NCI-H510A (cell line): ENCODE measurements at places on chromosomes 4 and X.
A peak's percentile ranks its signal among the peaks of the same experiment; 100 is the strongest.

DNA sequence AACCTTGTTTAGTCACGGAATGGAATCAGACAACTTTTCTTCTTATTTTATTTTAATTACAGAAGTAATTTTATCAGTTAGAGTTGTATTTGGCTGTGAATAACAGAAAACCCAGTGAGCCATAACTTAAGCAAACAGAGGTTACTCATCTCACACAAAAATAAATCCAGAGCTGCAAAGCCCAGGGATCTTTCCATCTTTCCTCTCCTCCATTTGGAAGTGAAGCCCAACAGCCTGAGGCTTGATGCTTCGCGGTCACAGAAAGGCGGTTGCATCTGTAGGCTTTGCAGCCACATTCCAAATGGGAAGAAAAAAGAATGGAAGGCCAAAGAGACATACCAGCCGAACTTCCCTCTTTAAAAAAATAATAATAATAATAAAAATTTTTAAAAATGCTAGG, 22.6 kb downstream of the CHRNA9 start:
- no peak for DNase-seq

DNA sequence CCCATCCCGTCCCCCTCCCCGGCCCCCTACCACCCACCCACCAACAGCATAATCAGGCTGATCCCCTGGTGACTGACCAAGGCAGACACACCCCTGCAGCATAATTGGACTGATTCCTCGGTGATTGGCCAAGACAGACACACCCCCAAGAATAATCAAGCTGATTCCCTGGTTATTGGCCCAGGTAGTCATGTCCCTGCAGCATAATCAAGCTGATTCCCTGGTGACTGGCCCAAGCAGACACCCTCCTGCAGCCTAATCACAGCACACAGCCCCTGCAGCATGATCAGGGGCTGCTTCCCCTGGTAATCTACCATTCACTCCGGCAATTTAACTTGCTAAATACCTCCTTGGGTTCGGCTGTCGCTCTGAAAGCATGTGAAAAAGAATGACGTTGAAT, 47.5 kb upstream of the STS start:
- no peak for DNase-seq

GRCh38 chrX:97685753-97686152, 802.0 kb downstream of the RPA4 start:
- DNase-seq = peak; percentile 6

DNA sequence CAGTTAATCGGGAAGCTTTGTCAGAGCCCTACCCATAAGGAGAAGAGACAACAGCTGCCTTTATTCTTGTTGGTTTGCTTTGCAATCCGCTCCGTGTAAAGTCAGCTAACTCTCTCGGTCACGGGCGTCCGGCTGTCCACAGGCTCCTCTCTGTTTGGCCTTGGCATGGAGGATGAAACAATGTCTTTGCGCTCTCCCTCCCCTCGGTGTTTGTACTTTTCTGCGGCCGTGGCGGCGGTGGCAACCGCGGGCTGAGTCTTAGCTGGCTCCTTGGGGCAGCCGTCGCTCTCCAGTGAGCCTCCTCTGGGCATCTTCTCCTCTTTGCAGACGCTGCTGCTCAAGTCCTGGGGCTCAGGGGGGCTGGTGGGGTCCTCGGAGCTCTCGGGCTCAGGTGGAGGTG, 10.6 kb upstream of the IRAK1 start:
- no peak for DNase-seq

DNA sequence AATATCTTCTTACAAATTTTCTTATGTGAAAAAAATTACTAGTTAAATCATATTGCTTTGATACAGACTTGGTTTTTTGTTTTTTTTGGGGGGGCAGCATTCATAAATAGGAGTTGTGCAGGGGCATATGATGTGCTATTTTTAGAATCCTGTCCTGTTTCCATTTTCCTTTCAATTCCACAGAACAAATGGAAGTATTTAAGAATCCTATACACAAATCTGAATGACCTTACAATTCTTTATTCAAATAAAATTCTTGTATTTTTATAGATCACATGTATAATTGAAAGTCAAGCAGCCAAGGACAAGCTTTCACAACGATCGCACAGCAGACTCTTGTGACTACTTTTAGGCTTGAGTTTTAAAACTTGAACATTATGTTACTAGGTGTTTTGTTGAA, 523.9 kb downstream of the ANKRD50 start:
- no peak for DNase-seq

DNA sequence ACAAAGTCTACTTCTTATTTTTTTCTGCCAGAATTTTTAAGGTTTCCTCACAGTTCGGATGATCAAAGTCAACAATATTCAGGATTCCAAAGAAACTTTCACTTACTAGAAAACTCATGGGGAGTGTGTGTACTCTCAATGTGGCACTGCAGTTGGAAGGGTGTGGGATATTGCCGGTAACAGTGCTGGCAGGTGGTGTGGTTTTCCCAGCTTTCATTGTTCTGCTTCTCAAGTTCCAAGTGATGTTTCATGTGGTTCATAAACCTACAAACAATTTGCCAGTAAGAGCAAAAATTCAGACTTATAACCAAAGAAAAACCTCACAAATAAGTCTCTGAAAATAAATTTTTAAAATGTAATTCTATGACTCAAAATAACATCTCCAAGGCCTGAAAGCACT, 39.8 kb downstream of the ZNF280C start:
- DNase-seq = no peak

- no peak for DNase-seq
Observed at GRCh38 chrX:154730253-154730891, 20.5 kb downstream of the GAB3 start.

DNA sequence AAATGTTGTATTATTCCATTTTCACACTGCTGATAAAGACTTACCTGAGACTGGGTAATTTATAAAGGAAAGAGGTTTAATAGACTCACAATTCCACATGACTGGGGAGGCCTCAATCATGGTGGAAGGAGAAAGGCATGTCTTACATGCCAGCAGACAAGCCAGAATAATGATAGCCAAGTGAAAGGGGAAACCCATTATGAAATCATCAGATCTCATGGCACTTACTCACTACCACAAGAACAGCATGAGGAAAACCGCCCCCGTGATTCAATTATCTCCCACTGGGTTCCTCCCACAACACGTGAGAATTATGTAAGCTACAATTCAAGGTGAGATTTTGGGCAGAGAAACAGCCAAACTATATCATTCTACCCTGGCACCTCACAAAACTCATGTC, 2535.1 kb downstream of the ARAP2 start:
- no peak for DNase-seq

DNA sequence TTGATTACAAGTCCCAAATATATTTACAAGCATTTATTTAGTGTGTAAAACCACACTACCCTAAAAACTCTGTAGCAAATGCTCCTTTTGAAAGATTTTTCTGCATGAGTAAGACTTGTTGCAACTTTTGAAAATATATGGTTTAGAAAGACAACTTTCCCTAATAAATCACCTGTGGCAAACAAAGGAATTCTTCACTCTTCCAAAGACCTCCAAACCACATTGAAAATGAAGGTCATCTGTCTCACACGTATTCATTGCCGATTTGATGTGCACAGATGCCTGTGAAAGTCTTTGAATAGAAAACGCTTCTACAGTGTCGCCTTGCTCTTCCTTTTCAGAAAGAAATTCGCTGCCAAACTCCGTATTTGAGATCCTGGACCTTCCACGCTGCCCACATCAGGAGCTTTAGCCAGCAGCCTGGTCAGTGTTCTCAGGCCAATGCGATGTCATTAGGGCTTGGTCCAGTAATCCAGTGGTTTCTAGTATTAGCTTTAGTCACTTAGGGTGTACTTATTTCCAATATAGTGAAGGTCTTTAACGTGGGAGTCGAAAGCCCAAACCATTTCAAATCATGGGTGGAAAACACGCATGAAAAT, 22.2 kb downstream of the SPINK2 start:
- DNase-seq = no peak

DNA sequence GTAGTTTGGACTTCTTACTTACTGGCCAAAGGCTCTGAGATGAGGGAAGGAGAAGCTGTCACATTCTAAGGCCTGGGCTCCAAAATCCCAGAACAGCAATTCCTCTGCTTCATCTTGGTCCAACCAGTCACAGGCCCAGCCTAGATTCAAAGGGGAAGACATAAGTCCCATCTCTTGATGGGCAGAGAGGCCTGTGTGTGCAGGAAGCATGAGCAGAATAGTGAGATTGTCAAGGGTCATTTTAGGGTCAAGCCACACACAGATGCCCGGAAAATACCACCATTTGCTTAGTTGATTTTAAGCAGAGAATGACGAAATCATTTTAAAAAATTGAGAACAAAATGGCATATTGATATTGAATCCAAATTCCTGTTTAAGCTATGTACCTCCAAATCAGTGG, 580.9 kb upstream of the ZFP42 start:
- no peak for DNase-seq

GRCh38 chr4:142230991-142231390, 594.6 kb downstream of the IL15 start:
- no peak for DNase-seq

- no peak for DNase-seq
Observed at GRCh38 chr4:53432528-53433424, 55.3 kb downstream of the FIP1L1 start.

DNA sequence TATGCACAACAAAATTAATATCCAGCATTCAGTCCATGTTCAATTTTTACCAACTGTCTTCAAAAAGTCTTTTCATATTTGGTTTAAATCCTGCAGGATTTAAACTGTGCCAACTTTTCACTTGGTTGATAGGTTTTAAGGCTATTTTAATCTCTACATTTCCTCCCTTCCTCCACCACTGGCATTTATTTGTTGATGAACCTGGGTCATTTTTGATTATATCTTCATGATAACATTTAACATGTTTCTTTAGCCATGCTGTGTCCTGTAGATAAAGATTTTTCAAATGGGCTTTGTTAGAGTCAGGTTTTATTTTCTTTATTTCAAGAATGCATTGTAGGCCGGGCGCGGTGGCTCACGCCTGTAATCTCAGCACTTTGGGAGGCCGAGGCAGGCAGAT, 216.4 kb downstream of the ARHGAP10 start:
- no peak for DNase-seq

DNA sequence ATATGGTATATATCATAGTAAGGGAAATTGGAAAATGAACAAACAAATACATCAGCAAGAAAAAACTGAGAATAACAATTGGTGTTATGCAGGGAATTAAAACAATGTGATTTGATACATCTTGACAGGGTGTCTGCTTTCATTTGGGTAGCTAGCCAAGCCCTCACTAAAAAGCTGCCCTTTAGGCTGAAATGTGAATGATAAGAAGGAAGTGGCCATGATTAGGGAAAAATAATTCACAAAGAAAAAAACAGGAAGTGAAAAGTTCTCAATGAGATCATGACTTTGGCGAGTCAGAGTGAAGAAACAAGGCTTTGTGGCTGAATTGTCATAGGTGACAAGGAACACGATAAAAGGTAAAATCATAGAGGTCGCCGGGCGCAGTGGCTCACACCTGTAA, 675.8 kb upstream of the SLIT2 start:
- no peak for DNase-seq

GRCh38 chrX:19846995-19847790, 40.2 kb downstream of the SH3KBP1 start:
- DNase-seq = no peak

DNA sequence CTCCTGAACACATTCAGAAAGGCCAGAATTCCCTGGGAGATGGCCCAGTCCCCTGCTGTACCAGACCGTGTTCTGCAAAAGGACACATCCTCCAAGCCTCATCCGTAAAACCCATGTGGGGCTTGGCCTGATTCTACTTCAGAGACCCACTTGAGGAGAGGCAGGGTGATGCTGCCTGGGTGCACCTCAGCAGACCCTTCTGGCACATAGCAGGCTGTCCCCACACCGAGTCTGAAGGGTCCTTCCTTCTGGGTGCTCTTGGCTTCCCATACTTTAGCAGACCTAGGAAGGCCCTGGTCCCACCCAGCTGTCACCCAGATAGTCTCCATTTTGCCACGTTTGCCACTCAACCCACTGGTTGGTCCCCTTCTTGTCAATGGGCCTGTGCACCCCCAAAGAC, 270.1 kb upstream of the AGTR2 start:
- DNase-seq = no peak

DNA sequence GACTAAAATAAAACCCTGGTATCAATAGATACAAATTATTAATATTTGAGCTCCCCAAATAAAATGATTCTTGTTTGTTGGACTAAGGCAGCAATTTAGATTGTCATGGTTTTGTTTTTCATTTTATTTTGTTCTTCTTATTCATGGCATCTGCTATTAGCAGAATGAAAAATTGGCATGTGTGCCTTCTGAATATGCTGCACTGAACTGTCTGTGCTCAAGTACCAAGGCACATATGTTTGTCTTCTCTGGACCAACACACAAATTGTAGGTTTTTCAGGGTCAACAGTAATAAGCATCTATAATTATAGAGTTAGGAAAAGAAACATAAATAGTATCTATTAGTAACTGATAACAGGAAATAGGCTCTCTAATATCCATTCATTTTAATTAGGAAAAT, 121.1 kb downstream of the BANK1 start:
- DNase-seq = no peak

- DNase-seq = no peak
Observed at GRCh38 chrX:106903291-106903824, at the start of gene RIPPLY1. Gene RIPPLY1, minus strand, starts transcription at chrX:106903341. Its CDS starts 54 bp downstream, at chrX:106903287.

DNA sequence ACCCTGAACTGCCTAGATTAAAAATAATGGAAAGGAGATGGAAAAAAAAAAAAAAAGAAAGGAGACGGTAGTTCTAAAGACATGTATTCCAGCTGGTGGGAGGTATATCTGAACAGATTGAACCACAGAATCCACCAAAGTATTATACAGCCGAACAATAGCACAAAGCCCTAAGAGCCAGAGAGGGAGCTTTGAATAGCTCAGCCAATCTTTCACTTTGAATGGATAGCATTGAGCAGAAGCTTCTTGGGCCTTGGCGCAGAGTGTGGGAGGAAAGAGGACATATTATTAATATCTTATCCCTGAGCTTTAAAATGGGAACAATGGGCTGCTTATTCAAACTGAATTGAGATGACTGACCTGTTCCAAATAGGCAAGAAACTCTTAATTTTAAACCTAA, 147.8 kb upstream of the PAQR3 start:
- DNase-seq = no peak

- DNase-seq = no peak
Observed at GRCh38 chrX:54529151-54529550, 868 bp upstream of the GNL3L start.

GRCh38 chr4:78644744-78645330, 93.3 kb downstream of the ANXA3 start:
- DNase-seq = no peak

DNA sequence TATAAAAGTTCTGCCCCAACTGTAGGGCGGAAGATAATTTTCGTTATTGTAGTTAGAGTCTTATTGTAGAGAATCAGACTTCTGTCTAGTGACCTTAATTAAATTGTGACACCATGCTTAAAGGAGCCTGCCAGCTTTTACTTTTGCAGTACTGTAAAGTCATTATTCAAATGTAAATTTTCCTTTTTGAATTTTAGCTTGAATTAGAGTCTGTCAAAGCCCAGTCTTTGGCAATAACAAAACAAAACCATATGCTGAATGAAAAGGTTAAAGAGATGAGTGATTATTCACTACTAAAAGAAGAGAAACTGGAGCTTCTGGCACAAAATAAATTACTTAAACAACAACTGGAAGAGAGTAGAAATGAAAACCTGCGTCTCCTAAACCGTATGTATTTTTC, 21.8 kb downstream of the OFD1 start:
- DNase-seq = no peak

GRCh38 chr4:3791910-3792542, 25.8 kb downstream of the ADRA2C start:
- no peak for DNase-seq

GRCh38 chr4:84901740-84902281, 64.7 kb downstream of the WDFY3 start:
- DNase-seq = no peak

- no peak for DNase-seq
Observed at GRCh38 chr4:184854673-184855072, 28.9 kb upstream of the ACSL1 start.
